ENCODE measurements at places on chromosomes 2 and 18. TPM values are rescaled to one million over a fixed set of nuclear protein-coding genes. Genes with fewer than 3 reads are reported as not detected.

The CHRND gene
- total RNA-seq = not detected

GRCh38 chr2:164560902-164561301 is 60.4 kb downstream of the GRB14 start:
- no peak overlapping the region for H3K27ac ChIP-seq
- peaks cover 25% of the 10 kb centered on the region for H3K4me1 ChIP-seq
- DNase-seq = peak; percentile 32
- no peaks in the 10 kb centered on the region for H3K36me3 ChIP-seq

DNA sequence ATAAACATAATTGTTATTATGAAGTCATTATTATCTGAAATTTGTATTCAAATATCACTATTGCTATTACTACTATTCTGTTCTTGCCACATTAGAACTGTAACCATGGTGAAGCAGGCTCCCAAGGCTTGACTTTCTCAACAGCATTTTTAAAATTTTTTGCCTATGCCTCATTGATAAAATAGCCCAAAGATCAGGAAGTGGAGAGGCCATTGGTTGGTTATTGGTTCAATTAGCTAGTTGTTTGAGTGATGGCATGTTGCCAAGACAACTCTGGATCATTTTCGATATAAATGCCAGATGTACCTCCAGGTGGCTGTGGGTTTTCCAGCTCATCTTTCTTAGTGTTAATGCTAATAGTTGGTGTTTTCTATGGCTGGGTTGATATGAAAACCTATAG is 513.5 kb downstream of the TRIB2 start:
- no peaks in the 10 kb centered on the region for H3K36me3 ChIP-seq
- DNase-seq = no peak
- H3K27me3 ChIP-seq = no peaks in the 10 kb centered on the region
- no peak overlapping the region for H3K4me3 ChIP-seq
- H3K4me1 ChIP-seq = no peaks in the 10 kb centered on the region
- no peak overlapping the region for H3K27ac ChIP-seq

GRCh38 chr2:67255933-67256615 is 141.1 kb upstream of the ETAA1 start:
- no peaks in the 10 kb centered on the region for H3K27me3 ChIP-seq
- H3K4me1 ChIP-seq = no peaks in the 10 kb centered on the region
- no peak overlapping the region for H3K4me3 ChIP-seq
- no peak for DNase-seq
- H3K27ac ChIP-seq = no peak overlapping the region

DNA sequence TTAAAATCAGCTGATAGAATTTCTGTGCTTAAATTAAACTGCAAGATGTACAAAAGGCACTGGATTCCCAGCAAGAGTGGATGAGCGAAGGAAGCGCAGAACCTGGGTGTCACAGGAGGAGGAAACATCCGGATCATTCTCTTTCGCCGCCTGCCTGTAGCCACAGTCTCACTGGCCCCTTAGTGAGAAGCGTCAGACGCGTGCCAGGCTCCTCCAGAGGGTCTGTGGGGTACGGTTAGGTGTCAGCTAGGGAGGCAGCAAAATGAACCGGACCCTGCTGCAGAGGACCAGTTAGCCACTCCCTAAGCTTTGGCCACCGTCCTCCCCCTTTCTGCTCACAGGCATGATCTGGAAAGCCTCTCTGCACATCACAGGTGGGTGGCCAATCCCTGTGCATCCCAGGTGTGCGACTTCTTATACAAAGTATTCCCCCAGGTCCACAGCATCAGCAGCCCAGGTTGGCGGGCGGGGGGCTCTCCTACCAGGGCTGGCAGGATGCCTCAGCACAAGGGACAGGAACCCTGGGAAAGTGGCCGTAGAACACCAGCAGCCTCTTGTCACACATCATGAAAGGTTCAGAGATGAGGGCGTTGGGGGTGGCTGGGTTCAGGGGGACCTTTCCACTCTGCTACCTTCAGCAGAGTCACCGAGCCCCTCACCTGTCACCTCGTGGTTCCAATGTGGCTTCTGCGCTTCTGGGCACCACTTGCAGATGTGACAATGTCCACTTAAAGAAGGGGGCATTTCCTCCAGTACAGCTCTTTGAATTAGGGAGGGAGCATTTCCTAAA is 61.1 kb upstream of the SLC66A3 start:
- no peaks in the 10 kb centered on the region for H3K27me3 ChIP-seq
- H3K36me3 ChIP-seq = no peaks in the 10 kb centered on the region
- H3K27ac ChIP-seq = no peak overlapping the region
- H3K4me1 ChIP-seq = no peaks in the 10 kb centered on the region
- no peak overlapping the region for H3K4me3 ChIP-seq
- DNase-seq = no peak

DNA sequence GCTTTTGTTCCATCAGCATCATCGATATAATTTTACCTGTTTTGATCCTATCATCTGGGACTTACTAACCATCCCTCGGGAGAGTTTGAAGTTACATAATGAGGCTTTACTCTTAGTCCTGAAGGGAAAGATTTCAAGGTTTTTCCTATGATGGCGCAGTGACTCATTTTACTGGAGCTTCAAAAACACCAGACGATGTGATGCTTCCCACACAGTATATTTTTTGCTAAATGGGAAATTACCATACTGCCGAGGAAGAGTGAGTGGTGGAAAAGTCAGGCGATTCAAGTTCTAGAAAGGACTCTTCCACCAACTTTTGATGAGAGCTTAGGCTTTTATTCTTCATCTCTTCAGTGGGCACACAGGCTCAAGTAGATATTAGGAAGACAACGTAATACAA is 44.6 kb upstream of the GCG start:
- no peak overlapping the region for H3K4me3 ChIP-seq
- H3K36me3 ChIP-seq = peaks cover 36% of the 10 kb centered on the region
- DNase-seq = no peak
- no peaks in the 10 kb centered on the region for H3K4me1 ChIP-seq
- H3K27me3 ChIP-seq = no peaks in the 10 kb centered on the region

Data from heart left ventricle (tissue), 16 donors.